ENCODE measurements at places on chromosomes 2 and 18. TPM values are rescaled to one million over a fixed set of nuclear protein-coding genes. Genes with fewer than 3 reads are reported as not detected.

PNPT1 gene
- total RNA-seq = 8.8 TPM

GRCh38 chr2:131641414-131642206 is 113.9 kb downstream of the CCDC74A start:
- DNase-seq = no peak

DNA sequence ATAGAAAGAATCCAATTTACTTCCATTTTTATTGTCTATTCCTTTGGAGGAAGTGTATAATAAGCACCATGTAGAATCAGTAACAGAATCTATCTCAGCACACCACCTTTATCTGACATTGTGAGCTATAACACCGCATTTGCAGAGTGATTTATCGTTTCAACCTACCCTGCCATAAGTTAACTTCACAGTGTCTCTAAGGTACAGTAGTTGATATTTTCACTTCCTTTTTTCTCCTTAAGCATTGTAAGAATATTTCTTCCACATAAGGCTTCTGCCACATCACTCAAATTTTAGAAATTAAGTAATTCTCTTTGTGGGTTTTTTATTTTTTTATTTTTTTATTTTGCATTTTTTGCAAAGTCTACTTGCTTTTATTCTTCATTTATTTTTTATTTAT is 107.1 kb downstream of the TMX3 start:
- no peak for DNase-seq

GRCh38 chr2:12607971-12608370 is 108.8 kb upstream of the TRIB2 start:
- DNase-seq = no peak

DNA sequence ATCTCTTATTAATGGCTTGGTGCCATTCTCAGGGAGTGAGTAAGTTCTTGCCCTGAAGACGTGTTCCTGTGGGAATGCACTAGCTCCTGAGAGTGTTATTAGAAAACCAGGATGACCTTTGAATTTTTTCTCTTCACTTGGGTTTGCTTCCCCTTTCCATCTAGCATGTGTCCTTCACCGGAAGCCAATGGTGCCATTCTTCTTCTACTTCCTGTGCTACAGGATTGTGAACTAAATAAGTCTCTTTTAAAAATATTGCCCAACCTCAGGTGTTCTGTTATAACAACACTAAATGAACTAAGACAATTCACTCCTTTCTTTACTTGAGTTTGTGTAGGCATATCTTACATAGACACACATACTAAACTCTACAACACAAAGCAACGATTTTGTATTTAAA is 447.0 kb downstream of the SOX11 start:
- DNase-seq = no peak

SRD5A2 gene
- not detected for total RNA-seq

DNA sequence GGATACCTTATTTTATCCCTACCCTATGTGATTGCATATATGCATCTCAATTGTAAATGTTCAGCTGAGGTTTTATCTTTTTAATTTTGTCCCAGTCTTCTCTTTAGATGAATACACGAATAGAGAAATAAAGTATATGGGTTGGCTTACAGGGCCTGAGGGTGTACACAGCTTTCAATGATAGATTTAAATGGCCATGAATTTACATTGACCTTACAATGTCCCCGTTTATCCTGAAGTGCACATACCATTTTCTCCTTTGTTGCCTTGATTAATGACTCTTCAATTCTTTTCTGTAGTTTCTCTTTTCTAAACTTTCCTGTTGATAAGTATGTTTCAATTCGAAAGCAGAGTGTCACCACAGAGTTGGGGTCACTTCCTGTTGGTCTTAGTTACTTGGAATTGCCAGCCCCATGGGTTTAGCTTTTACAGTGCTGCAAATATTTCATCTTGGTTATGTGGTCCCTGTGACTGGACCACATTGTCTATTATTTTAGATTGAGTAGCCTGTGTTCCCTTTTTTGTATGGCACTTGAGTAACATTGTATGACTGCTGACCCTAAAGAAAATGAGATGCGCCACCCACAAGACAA is 1616.3 kb upstream of the ACVR2A start:
- no peak for DNase-seq

- no peak for DNase-seq
Measured at GRCh38 chr2:178006710-178007109, 65.9 kb downstream of the PDE11A start.

BCL11A gene
- 94.9 TPM for total RNA-seq

GRCh38 chr2:217622205-217623060 is 380.4 kb downstream of the TNS1 start:
- DNase-seq = no peak

GRCh38 chr2:109318150-109318948 is 189.3 kb downstream of the SH3RF3 start:
- DNase-seq = peak; percentile 18

DNA sequence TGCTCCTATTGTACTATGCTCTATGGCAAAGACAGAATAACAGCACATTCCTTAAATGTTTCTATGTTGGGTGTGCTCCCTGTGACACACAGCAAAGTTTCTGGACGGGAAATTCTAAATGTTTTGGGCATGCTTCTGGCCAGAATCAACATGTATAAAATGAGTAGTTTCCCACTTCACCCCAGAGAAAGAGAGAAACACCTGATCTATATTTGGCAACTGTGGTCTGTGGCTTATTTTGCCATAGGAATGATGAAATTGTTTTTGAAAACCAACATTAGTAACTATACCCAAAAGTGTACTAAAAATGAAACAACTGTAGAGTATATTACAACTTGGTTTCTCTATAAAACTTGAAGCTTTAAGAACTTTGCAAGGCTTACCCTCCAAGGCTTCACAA is 89.1 kb downstream of the RAD51AP2 start:
- DNase-seq = no peak

DNA sequence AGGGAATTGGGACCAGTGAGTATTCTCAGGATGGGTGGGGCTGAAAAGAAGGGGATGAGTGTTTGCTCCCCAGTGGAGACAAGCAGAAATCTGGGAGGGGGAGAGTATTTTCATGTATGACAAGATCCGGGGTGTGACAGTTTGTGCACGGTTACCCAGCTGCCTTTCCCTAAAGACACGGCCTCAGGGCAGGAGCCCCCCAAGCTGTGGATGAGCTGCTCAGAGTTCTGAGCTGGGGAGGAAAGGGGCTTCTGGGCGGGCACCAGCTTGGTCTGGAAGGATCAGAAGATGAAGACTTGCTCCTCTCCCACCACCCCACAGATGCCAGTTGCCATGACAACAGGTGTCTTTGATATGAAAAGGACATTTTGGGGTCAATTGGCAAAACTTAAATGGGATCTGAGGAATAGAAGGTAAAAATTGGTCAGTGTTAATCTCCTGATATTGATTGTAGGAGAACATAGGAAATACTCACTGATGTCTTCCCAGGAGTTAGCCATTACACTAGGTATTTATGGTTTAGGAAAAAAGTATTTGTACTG is 29.2 kb downstream of the ZCCHC2 start:
- no peak for DNase-seq

- DNase-seq = no peak
Measured at GRCh38 chr18:39667905-39668304, 2102.3 kb upstream of the CELF4 start.

TXNL1 gene
- 26.4 TPM for total RNA-seq
